ENCODE measurements at places on chromosomes 1 and 21. TPM values are rescaled to one million over a fixed set of nuclear protein-coding genes. Genes with fewer than 3 reads are reported as not detected.

DNA sequence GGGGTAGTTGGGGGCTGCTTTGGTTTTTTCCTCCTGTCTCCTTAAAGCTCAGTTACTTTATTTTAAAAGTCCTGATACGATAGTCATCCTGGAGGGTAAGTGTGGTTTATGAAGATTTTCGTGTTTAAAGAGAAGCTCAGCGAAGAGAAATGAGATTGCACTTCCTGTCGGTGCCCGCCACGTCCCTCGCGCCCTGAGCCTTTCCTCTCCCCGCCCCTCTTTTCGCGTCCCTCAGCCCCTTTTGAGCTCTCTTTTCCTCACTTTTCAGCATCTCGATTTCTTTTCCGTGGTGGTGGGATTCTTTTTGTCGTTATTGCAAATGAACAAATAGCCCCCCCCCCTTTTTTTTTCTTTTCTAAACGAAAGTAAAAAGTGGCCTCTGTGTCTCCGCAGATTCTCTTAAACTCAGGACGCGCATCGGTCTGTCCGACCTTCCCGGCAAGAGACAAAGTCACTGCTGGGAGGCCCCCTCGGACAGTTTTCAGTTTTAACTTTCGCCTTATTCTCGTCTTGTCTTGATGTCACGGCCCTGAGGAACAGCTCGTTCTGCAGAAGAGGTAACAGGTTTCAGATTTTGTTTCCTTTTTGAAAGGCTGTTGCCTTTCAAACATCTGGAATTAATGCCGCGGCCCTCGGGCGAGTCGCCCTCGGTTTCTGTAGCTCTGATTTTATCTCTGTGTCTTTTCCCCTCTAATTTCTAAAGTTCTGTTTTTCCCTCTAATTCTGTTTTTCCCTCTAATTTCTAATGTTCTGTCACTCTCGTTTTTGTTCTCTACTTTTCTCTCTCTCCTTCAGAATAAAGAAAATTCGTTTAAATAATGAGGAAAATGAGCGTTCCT lies 1.0 kb upstream of the DMRTA2 start:
- no peak for DNase-seq

PADI2 gene
- total RNA-seq = not detected

CYP4Z1 gene
- total RNA-seq = not detected

DNA sequence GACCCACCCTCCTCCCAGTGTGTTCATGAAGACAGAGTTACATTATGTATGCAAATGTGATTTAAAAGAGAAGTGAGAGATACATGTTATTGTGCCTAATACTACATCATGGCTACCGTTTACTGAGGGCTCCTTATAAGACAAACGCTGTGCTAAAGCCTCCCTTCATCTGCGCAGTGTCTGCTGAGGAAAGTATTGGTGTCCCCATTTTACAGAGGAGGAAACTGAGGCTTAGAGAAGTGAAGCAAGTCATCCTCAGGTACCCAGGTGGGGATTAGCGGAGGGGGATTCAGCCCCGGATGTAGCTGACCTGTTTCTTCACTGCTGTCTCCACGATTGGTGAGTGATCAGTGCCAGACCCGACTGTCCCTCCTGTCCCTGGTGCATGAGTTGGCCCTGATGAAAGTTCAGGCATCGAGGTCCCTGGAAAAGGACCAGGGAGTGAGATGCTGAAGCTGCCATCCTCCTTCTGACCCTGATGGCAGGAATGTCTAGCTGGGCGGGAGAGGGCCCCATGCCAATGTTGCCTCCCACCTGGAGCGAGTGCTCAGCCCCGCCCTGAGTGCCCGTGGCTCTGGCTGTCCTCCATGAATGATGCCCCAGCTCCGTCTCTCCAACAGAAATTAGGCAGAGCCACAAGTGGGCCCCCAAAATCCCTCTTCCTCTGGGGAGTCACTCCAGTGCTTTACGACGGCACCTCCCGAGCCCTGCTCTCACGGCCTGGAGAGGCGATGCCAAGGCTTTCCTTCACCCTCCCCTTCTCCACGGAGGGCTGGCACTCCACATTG lies 204.7 kb downstream of the KAZN start:
- DNase-seq = no peak
